Esophagus squamous epithelium (tissue), 5 donors: ENCODE measurements at places on chromosomes 11 and 22. TPM values are rescaled to one million over a fixed set of nuclear protein-coding genes. Genes with fewer than 3 reads are reported as not detected.

The CHCHD10 gene
- 8.4 TPM for total RNA-seq

The CYP2D6 gene
- 1.5 TPM for total RNA-seq

The ALKBH8 gene
- 2.3 TPM for total RNA-seq

The SSRP1 gene
- total RNA-seq, result 87.8 TPM

The TREH gene
- not detected for total RNA-seq

The VSIG2 gene
- 5.5 TPM for total RNA-seq

The CCDC87 gene
- 0.23 TPM for total RNA-seq

The RRP7A gene
- total RNA-seq, result 19.1 TPM

The P2RX6 gene
- total RNA-seq, result 0.76 TPM

The C11orf42 gene
- not detected for total RNA-seq

The ZMAT5 gene
- total RNA-seq, result 22.9 TPM

The SERPING1 gene
- 9.6 TPM for total RNA-seq

The RANGAP1 gene
- total RNA-seq, result 80.8 TPM

- DNase-seq, result no peak
Measured at GRCh38 chr11:8812438-8812837, 98.6 kb upstream of the AKIP1 start.

DNA sequence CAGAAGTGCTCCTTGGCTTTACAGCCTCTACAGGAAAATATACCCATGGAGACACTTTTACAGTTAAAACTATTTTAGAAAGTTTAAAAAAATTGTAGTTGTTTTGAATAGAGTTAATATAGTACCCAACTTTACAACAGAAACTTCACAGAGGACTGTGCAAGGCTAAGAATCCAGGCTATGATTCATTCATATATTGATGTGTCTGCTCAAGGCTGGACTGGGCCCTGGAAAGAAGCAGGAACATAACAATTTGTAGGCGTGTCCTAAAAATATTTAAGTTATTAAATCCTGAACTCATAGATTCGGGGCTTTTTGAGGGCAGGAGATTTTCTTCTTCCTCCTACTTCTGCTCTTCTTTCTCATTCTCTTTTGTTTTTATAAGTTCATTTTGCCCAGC, 291.5 kb upstream of the CCDC179 start:
- no peak for DNase-seq

DNA sequence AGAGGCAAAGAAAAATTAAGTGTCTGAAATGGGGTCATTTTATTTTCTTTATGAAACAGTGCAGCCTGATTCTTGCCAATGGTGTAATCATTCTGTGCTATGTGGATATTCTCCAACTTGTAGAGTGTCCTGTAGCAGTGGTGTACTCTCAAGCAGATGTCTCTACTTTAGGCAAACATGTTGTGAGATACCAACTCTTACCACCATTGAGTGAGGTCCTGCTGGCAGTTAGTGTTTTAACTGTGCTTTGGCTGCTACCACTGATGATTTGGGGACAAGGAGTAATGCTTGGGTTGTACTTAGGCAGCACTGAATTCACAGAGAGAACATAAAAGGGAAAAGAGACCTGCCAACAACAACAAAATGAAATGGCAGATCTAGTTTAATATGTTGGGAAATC, 122.5 kb downstream of the APIP start:
- DNase-seq, result no peak

DNA sequence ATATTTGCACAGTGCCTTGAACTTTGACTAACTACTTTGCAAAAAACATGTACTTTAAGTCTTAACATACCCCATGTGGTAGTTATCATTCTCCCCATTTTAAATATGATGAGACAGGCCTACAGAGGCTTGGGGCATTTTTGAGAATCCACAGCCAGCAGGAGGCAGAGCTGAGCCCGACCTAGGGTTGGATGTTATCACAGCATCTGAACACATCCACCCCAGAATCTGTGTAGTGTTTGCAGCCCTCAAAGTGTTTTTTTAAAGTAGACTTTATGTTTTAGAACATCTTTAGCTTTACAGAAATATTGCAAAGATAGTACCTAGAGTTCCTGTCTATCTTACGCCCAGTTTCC, 17.6 kb downstream of the OTOG start:
- no peak for DNase-seq

- no peak for DNase-seq
Measured at GRCh38 chr11:133922078-133922870, 34.5 kb downstream of the IGSF9B start.

DNA sequence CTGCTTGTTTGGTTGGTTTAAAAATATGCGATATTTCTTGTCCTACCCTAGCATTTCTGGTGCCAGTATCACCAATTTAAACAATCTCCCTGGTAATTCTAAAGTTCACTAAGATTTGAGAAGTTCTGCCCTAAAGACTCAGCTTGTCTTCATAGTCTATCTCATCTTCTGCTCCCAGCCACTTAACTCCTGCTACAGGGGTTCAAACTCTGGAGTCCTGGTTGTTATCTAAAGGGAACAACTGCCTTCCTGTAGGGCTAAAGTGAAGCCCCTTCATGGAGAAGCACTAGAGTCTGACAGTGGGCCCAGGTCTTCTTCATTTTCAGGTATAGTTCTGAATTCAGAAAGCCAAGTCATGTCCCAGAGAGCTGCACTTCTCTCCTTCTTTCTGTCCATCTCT, 73.2 kb downstream of the CTNND1 start:
- no peak for DNase-seq

DNA sequence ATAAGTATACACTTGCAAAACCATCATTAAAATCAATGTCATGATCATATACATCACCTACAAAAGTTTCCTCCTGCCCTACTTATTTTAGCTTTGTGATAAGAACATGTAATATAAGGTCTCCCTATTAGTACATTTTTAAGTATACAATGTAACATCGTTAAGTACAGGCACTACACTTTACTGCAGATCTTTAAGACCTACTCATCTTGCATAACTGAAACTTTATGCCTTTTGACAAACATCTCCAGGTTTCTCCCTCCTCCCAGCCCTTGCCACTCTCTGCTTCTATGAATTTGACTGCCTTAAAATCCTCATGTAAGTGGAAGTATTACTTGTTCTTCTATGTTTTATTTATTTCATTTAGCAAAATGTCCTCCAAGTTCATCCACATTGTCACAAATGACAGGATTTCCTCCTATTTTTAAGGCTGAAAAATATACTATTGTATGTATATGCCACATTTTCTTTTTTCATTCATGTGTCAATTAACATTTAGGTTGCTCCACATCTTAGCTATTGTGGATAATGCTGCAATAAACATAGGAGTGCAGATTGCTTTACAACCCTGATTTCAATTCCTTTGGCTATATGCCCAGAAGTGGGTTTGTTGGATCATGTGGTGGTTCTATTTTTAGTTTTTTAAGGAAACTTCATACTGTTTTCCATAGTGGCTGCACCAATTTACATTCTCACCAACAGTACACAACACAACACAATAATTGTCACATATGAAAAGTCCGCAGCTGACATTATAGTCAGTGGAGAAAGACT, 471.1 kb upstream of the ANO3 start:
- DNase-seq, result no peak

DNA sequence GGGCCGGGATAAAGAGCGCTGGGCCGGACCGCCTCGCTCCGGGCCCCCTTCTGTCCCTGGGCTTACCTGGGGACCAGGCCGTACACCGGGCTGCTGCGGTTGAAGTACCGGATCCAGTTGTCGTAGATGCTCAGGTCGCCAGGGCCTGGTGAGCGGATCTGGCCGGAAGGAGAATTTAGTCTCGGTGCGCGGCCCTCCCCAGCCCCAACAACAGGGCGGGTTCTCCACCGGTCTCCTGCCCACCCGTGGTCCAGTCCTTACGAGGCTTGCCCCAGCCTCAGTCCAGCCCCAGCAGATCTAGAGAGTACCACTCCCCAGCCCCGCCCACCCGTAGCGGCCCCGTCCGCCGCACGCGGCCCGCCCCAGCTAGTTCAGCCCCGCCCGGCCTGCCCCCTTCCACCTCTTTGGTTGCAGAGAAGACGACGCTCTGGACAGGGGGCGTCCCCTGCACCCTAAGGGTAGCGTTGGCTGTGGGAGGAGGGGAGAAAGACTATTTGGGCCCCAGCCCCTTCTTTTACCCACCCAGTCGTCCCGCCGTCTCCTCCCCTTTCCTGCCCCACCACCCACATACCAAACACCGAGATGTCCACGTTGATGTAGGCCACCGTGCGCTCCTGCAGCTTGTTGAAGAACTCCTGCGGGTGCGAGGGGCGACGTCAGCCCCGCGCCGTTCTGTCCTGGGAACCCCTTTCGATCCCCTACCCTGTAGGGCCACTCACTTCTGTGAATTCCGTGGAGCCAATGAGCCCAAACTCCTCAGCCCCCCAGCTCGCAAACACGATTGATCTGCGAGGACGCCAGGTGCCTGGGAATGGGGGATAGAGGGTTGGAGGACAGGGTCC, 6.8 kb downstream of the SAC3D1 start:
- no peak for DNase-seq

- DNase-seq, result no peak
Measured at GRCh38 chr11:103798446-103798845, 238.0 kb upstream of the DDI1 start.

DNA sequence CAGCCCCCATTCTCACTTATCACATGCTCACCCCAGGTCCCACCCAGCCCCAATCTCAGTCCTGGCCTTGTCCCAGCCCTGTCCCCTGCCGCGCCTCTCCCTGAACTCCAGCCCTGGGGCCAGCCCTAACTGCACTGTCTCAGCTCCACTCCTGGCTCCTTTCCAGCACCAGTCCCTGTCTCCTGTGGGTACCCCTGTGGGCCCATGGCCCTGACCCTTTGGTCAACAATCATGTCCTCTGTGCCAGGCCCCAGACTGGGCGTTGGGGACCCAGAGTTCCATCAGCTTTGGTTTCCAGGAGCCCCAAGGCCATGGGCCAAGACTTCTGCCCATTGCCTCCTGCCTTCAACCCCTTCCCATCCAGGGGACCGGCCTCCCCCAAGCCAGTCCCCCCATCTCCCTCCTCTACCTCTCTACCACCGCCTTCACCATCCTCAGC, 757 bp downstream of the SPI1 start:
- no peak for DNase-seq

GRCh38 chr22:42284643-42285181, 14.3 kb upstream of the TCF20 start:
- DNase-seq, result no peak

- DNase-seq, result no peak
Measured at GRCh38 chr11:71454470-71455113, 1.6 kb downstream of the NADSYN1 start.

GRCh38 chr11:76644591-76644990, 26.0 kb downstream of the LRRC32 start:
- no peak for DNase-seq

DNA sequence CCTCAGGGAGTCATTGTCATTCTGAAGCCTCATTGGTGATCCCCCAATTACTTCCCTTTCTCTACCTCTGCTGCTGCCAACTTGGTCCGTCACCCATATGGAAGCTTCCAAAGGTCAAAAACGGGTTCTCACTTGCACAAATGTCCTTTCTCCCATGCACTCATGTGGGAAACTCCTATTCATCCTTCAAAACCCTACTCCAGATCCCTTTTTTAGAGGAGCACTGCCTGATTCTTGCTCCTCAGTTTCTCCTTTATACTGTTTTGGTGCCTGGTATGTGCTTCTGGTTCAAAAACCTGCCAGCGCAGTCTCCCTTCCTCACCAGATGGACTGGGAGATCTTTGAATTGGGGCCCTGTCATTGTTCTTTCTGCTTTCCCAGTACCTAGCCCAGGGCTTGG, 41.9 kb downstream of the MYO18B start:
- no peak for DNase-seq

GRCh38 chr11:27433742-27434141, 38.8 kb downstream of the LGR4 start:
- no peak for DNase-seq

DNA sequence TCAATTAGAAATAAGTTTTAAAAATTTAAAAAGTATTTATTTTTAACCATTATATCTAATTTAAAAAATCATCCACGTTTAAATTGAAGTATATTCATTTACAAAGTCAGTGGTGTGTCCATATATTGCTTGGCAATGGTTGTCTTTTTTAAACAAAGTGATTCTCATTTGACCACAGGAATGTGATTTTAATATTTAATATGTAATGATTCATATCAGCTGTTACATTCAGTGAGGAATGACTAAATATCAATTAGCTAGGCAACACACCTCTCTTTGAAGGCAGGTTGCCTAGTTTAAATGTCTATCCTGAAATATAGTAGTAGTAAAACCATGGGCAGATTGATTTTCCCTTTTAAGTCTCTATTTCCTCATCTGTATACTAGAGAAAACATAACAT, 392.2 kb upstream of the CCDC179 start:
- no peak for DNase-seq

DNA sequence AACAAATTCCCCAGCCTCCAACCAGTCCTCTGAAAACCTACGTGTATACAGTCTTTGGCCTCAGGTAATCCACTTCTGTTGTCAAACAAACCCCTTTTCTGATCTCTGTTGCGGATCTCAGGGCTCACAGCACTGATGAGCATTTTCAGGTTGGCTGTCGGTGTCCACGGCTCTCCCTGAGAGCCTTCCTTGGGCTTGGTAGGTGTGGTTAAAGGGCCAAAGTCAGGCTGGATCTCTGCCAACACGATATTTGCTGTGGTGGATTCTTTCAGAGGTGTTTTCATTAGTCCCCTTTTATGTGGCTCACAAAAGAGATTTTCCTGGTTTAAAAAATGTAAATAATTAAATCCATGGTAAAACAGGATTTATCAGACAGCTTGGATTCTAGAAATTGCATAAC, 2.9 kb downstream of the E2F8 start:
- DNase-seq, result no peak

GRCh38 chr11:116997071-116997470, 101.2 kb downstream of the SIK3 start:
- DNase-seq, result no peak

GRCh38 chr22:25759825-25760231, 17.8 kb downstream of the MYO18B start:
- DNase-seq, result no peak

DNA sequence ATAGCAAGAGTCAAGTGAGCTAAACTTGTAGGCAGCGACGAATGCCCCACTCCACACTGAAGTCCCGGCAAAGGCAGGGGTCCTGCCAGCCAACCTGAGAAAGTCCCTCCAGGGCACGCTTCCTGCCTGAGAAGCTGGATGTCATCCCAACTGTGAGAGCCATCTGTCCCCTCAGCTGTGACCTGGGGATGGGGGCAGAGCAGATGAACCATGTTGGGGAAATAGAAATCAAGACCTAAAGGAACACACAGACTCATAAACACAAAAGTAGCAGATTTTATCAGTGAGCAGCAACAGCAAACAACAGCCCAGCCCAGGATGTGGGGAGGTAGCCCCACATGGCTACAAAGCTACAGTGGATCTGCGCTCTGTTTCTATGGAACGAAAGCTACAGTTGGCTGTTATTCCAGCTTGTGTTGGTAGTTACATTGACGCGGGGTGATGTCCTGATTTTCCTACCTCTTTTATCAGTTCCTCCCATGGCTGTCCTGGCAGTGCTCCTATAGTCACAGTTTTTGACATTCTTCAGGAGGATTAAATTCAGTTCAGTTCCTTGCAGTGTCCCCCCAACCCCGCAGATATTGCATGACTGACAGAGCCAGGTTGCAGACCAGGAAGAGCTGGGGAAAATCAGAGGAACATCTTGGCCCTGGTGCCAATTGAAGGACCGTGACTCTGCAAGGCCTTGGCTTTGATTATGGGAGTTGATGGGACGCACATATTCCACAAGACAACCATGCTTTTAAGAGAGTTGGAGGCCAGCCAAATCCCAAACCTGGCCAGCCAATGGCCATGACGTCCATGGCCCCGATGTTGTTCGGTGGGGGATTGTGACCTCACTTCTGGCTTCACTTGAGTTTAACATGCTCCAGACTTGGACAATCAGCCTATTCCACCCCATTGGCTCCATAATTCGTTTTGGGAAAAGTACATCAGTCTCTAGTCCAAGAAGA, 14.6 kb downstream of the MRGPRD start:
- DNase-seq, result no peak

- no peak for DNase-seq
Measured at GRCh38 chr11:68946416-68947090, 34.2 kb downstream of the MRGPRD start.

GRCh38 chr11:107549954-107550285, 15.6 kb downstream of the ALKBH8 start:
- no peak for DNase-seq
